ENCODE measurements at places on chromosomes 4 and X.

GRCh38 chr4:21290562-21290961, 590.3 kb downstream of the PACRGL start:
- no peak for DNase-seq

GRCh38 chr4:67702166-67702565, 1.2 kb upstream of the UBA6 start:
- no peak for DNase-seq

DNA sequence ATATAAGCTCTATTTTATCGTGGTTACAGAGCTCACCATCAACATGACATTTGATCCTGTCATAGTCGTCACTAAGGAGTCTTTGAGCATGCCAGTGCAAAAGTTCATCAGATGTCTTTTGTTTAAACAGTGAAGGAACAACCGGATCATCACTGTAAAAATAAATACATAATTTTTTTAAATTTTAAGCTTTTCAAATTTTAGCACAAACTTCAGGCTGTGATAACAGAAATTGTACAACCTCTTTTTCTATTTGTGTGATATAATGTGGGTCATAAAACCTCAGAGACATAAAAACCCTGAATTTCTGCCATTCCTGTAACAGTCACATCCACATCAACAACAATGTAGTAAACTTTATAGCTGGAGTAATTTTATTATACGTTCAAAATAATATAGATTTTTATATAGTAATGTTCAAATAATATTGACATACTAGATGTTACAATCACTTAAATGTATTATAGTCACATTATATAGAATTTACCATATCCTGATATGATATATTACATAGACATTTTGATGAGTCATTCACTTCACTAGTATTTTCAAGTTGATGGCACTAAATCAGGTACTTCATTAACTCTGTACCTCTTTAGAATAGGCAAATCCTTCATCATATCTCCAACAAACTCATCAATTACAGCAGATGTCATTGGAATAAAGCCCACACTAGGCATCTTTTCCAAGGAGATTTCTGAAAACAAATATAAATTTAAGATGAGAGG, 47.7 kb downstream of the DDX60L start:
- no peak for DNase-seq

GRCh38 chrX:37509349-37509748, 62.1 kb upstream of the LANCL3 start:
- DNase-seq, result no peak

DNA sequence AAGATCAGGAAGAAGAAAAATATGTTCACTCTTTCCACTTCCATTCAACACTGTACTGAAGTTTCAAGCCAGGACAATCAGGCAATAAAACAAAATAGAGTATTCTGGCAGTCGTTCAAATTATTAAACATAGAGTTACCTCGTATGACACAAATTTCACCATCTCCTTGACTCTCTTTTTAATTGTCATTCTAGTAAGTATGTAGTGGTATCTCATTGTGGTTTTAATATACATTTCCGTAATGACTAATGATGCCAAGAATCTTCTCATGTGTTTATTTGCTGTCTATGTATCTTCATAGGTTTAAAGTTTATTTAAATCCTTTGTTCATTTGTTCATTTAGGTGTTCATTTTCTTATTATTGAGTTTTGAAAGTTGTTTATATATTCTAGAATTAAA, 352.2 kb downstream of the IDS start:
- DNase-seq, result no peak

GRCh38 chr4:34720571-34720970, 1523.7 kb downstream of the ARAP2 start:
- DNase-seq, result no peak

DNA sequence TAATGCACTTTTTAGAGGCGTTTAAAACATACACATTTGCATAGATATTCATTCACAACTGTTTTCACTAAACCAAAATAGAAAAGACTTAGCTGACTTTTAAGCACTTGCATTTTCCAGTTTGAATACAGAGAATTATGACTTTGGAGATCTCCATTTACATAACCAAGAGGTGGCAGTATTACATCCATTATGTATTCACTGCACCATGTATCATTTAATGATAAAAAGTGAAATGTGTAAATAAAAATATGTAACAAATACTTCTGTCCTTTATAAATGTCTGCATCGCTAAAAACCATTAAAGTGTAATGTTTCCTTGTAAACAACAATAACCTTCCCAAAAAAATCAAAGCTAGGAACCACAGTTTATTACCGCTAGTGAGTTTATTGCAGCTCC, 413.2 kb downstream of the FGF13 start:
- DNase-seq, result no peak

GRCh38 chrX:139708067-139708466, at the start of gene MCF2:
Gene MCF2, minus strand, starts transcription at chrX:139708167. Its CDS starts 56,423 bp downstream, at chrX:139651744.
- DNase-seq, result no peak

- DNase-seq, result no peak
These were observed 577.8 kb downstream of the SH3BGRL start for GRCh38 chrX:81779701-81780100.
